Fibroblast of upper back skin (primary cell): ENCODE measurements at places on chromosomes 6 and 20.

GRCh38 chr6:110042670-110043296 lies 64.7 kb downstream of the GPR6 start:
- DNase-seq, result no peak

DNA sequence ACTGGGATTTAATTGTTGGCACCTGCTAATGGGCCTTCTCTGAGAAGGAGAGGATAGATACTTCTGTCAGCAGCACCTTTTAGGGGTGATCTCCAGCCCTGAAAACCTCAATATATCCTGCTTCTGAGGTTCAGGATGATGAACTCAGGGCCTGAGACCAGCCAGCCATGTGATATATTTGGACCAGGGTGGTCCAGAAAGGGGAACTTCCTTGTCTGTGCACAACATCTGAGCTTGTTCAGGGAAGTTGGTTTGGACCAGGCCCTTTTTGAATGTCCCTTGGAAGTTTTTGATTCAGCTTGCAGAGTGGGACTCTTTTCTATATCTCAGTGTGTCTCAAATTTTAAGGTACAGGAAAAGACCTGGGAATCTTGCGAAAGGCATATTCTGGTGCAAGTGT lies 85.8 kb downstream of the GFRA4 start:
- DNase-seq, result no peak

GRCh38 chr6:9140172-9140571 lies 704.8 kb upstream of the SLC35B3 start:
- DNase-seq, result no peak

GRCh38 chr20:61430228-61430624 lies 178.2 kb downstream of the CDH4 start:
- DNase-seq, result no peak

DNA sequence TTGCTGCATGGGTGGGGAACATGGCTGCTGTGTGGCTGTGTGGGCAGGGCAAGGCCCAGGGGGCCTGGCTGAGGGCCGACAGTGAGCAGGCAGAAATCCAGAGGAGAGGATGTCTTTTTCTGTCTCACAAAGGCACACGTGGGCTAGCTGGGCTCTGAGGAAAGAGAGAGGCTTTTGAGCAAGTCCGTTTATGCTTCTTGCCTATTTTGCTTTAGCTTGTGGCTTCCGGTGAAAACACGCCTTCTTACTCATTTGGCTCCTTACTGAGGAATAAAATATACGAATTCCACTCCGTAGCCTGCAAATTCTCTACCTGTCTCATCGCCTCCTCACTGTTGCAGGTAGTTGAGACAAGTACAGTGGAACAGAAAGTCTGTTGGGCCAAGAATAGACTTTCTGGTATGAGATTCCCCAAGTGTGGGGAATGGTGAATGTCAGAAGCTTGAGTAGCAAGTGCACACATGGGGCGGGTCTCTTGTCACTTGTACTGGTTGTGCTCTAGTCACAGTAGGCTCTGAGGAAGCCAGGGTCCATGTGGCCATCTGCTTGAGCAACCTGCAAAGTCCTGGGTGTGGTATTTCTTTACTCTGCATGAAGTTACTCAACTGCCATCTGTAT lies 28.4 kb downstream of the WRNIP1 start:
- DNase-seq, result no peak

- DNase-seq, result no peak
These were observed 17.4 kb downstream of the PEX3 start for GRCh38 chr6:143468026-143468425.

DNA sequence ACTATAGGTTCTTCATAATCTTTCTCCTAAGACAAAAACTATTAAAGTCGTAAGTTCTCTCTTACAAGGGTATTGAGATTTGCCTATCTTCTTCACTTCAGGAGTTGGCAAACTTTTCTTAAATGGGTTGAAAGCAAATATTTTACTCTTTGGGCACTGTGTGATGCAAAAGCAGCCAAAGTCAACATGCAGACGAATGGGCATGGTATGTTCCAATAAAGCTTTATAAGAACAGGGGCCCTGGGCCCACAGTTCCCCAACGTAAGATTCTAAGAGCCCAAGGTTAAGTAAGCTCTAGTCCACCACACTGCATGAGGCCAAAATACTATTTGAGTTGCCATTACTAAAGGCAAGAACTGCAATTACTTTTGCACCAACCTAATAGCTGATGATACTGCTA lies 11.5 kb downstream of the CD164 start:
- no peak for DNase-seq

GRCh38 chr20:59082981-59083380 lies 40.4 kb upstream of the PRELID3B start:
- peak; percentile 57 for DNase-seq

DNA sequence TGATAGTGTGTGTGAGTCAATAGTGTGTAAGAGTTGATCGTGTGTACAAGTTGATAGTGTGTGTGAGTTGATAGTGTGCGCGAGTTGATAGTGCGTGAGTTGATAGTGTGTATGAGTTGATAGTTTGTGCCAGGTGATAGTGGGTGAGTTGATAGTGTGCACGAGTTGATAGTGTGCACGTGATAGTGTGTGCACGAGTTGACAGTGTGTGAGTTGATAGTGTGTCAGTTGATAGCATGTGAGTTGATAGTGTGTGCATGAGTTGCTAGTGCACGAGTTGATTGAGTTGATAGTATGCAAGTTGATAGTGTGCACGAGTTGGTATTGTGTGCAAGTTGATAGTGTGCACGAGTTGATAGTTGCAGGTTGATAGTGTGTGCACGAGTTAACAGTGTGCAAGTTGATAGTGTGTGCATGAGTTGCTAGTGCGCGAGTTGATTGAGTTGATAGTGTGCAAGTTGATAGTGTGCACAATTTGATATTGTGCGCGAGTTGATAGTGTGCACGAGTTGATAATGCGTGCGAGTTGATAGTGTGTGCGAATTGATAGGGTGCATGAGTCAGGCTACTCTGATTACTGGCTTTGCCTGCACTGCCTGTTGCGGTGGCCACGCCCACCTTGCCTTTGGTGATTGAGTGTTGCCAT lies 35.8 kb upstream of the IYD start:
- DNase-seq, result no peak
